CD8-positive, alpha-beta memory T cell (primary cell): ENCODE measurements at places on chromosomes 7 and 10.
A peak's percentile ranks its signal among the peaks of the same experiment; 100 is the strongest.

DNA sequence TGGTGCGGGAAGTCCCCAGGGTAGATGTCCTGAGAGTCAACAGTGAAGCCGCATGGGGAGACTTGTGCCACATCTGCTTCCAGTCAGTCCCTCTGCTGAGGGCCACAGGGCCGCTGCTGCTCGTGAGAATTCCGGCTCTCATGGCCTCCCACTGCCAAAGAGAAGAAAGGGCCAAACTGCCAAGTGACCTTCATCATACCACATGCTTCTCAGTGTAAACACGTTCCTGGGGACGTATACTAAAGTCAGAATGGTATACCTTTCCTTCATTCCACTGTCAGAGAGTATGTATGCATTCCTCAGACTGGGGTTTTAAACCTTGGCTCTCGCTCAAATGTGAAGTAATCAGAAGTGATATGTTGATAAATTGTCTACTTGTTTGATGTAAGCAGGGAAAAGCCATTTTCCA is 52.8 kb upstream of the SEC61G start:
- no peak for DNase-seq

GRCh38 chr10:103507235-103508191 is 14.0 kb downstream of the NEURL1 start:
- no peak for DNase-seq

DNA sequence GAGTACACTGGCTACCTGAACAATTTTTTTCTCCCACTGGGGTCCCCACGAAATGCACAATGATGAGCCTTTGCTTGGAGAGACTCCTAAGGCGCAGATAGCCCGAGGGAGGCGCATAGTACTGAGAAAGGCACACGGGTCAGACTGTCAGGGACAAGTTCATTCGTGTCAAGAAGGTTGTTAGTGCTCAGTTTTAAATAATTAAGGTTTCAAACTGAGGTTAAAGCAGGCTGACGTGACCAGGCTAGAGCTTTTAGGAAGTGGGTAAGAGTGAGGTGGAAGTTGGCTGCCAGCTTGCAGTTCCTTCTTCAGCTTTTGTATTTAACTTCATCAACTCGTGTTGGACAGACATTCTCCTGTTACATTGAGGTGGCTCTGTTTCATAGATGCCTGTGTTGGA is 31.6 kb downstream of the RBM33 start:
- DNase-seq: no peak

GRCh38 chr10:3787016-3787400 is 2.0 kb upstream of the KLF6 start:
- no peak for DNase-seq

GRCh38 chr7:74025730-74026129 is 2.2 kb upstream of the ELN start:
- DNase-seq: no peak

- DNase-seq: peak; percentile 54
Measured at GRCh38 chr10:13340626-13341376, 7.3 kb downstream of the SEPHS1 start.

- peak; percentile 75 for DNase-seq
Measured at GRCh38 chr7:142811154-142811737, 40.5 kb downstream of the PRSS2 start.

DNA sequence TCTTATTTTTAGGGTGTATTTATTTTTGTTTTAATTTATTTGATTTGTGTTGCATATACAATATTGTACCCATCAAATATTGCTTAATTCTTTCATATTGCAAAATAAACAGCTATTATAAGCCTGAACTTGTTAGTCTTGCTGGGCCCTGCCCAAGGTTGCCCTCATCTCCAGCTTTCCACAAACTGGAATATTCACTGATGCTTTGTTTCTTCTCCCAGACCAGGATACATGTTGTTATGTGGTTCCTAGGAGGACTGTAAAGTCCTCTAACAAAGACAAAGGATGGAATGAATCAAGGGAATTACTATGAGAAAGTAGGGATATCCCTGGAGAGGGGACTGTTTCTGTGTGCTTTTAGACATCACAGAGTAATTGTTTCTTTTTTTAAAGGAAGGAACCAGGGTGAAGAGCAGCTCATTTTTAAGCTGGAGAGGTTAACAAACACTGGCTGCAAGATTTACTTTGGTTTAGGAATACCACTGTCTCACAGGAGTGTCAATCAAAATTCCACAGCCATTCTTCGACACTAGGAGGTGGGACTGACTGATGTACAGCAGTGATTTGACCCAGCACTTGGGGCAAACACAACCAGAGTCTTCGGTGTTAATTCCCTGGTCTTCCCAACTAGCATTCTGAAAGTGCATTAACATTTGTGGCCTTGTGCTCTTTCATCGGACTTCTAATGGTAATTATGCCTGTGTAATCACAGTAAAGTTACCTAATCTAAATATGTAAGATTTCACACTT is 14.8 kb upstream of the CD36 start:
- DNase-seq: no peak

DNA sequence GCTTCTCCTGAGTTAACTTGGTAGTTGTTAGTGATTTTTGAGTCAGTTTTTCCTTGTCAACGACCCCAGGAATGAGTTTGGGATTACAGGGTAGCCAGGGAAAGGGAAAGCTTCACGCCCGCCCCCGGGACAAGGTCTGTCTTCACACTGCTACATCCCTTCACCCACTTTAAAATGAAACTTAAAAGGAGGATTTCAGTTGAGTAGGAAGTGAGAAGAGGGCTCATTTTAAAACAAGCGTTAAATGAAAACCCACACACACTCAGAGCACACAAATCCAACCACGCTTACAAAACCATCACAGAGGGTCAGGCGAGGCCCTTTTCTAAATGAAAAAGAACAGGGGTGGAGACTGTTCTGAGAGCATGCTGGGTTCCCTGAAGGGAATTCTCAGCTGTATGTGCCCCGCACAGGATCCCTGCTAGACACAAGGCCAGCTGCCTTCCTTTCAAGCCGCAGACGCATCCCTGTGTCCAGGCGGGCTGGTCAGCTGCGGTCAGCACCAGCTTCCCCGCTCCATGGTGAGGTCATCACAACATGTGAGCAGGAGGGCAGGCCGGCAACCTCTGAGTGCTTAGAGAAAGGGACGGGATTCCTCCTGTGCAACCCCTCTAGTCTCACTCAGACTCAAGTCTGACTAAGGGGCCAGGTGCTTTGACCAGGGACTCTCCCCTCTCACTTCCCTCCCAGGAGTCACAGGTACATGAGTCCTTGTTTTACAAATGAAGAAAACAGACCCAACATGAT is 111.8 kb downstream of the EGFR start:
- DNase-seq: no peak

GRCh38 chr10:47249881-47250280 is 50.1 kb upstream of the GDF10 start:
- DNase-seq: no peak

- DNase-seq: no peak
Measured at GRCh38 chr7:73892003-73892999, 31.3 kb downstream of the TMEM270 start.

DNA sequence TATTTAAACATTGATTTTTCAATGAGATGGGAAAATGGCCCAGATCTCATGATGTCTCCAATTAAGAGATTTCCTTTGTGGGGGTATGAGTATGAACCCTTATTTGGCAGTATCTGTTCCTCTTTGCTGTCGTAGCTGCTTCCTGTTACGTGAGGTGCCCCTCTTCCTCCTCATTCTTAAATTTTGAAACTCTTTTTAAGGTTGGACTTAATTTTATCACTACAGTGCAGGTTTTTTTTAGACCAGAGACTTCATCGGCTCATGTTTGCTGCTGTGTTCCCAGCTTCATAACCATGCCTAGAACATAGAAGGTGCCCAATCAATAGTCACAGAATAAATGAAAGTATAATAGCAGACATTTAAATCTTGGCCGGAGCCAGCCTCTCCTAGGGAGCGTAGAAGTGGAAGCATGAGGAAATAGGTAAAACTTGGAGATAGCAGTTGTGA is 2.4 kb downstream of the MIOS start:
- no peak for DNase-seq

GRCh38 chr7:141349804-141350203 is 201.4 kb upstream of the AGK start:
- no peak for DNase-seq

DNA sequence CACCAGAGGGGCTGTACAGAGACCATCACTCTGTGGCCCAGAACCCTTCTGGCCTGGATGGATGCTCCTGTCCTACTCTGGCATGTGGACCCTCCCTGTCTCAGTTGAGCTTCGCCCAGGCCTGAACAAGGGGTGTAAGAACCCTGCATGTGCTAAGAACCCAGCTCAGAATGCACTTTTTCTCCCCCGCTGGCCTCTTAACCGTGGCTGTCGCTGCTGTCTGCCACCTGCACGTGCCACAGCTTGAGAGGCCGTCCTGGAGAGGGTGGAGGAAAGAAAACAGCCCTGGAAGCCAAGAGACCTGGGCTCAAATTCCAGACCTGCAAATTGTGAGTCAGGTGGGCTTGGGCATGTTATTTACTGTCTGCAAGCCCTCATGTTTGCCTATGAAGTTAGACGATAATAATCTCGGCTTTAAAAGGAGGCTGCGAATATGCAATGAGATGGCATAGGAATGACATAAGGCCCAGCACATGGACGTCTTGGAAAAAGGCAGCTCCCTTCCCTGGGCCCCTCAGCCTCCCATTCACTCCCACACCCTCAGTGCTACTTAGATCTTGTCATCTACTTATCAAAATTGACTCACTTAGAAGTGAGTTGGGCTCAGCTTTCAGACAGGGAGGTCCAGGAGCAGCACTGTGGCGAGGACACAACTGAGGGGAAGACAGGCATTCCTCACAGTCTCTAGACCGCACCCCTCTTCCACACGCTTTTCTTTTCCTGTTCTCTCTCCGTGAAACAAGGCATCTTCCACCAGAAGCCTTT is 31.4 kb downstream of the FIGNL1 start:
- no peak for DNase-seq

- no peak for DNase-seq
Measured at GRCh38 chr10:109187677-109188076, 735.6 kb downstream of the XPNPEP1 start.

DNA sequence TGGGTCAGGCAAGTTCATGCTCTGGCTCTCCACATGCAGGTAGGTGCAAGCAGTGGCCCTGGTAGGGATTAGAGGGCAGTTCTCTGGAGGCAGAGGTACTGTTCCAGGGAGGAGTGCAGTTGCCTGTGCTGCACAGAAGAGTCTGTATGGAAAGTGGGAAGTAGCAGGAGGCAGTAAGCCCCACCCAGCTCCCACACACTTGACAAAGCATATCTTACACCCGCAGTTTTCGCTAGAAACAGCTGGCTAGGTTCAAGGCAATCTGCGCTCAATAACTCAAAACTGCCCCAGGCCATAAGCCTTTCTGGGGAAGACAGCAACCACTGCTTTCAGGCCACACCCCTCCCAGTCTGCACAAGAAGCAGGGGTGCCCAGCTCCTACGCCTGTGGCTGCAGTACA is 33.1 kb upstream of the ARMC3 start:
- DNase-seq: no peak

GRCh38 chr10:90912854-90913479 is 7.9 kb downstream of the ANKRD1 start:
- no peak for DNase-seq

- no peak for DNase-seq
Measured at GRCh38 chr10:125976960-125977605, 80.7 kb downstream of the FANK1 start.

DNA sequence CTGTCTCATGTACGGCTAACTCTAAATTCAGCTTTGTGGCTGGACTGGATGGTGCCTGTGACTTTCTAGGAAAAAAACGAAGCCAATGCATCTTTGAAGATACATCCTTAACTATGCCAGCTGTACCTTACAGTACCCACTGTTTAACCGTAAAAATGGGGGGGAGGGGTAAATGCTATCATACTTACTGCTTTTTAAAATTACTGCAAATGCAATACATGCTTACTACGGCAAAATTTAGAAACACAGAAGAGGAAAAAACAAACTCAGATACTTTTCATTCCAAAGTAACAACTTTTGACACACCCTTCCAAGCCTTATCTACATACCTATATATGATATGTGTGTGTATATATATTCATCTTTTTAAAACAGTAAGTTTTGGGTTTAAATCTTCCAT is 20.4 kb upstream of the GLCCI1 start:
- no peak for DNase-seq

DNA sequence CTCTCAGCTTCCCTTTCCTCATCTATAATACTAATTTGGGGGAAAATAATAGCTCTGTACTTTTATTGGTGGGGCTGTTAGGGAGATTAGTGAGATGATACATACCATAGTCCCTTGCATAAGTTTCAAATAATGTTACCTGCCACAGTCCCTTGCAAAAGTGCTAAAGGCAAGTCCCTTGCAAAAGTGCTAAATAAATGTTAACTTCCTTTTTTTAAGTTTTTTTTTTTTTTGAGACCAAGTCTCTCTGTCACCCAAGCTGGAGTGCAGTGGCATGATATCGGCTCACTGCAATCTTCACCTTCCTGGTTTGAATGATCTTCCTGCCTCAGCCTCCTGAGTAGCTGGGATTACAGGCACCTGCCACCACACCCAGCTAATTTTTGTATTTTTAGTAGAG is 43.4 kb upstream of the SRGN start:
- no peak for DNase-seq

GRCh38 chr7:94999069-94999351 is 91.6 kb downstream of the PPP1R9A start:
- DNase-seq: no peak

DNA sequence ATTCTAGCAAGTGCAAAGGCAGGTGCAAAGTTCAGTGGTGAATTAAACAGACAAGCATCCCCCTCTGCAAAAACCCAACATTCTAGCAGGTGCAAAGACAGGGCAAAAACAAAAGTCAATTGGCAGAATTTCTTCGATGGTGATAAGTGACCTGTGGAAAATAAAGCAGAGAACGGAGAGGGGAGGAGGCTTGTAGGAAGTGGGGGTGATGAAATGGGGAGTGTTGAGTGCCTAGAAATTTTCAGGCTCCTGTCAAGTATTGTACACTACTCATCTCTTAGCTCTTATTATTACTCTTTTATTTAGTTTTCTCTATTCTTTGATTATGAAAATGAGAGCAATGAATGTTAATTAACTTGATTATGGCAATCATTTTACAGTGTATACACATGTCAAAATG is 2.4 kb upstream of the CD36 start:
- DNase-seq: no peak

DNA sequence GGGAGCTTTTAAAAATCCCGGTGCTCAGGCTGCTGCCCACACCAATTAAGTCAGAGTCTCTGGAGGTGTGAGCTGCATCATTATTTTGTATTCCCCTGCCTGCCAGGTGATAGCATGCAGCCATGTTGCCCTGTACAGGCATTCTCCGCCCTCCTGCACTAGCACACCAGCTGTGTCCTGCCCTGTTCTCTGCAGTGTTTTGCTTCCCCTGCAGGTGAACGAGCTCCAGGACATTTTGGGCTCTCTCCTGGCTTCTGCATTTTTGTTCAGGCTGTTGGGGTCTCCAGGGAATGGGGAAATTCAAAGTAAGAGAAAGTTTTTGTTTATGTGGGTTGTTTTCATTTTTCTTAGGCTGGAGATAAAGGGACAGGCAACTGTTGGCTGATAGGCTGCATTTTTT is 271.0 kb upstream of the COBL start:
- no peak for DNase-seq

- no peak for DNase-seq
Measured at GRCh38 chr10:3321123-3321522, 148.5 kb upstream of the PITRM1 start.

GRCh38 chr10:34380856-34381255 is 434.2 kb downstream of the PARD3 start:
- DNase-seq: no peak
